ENCODE measurements at places on chromosomes 16 and 17.

GRCh38 chr16:86604436-86605193 is 26.3 kb downstream of the FOXL1 start:
- H3K4me1 ChIP-seq = no peaks in the 10 kb centered on the region
- no peak for DNase-seq
- no peak overlapping the region for H3K27ac ChIP-seq
- no peaks in the 10 kb centered on the region for H3K27me3 ChIP-seq

DNA sequence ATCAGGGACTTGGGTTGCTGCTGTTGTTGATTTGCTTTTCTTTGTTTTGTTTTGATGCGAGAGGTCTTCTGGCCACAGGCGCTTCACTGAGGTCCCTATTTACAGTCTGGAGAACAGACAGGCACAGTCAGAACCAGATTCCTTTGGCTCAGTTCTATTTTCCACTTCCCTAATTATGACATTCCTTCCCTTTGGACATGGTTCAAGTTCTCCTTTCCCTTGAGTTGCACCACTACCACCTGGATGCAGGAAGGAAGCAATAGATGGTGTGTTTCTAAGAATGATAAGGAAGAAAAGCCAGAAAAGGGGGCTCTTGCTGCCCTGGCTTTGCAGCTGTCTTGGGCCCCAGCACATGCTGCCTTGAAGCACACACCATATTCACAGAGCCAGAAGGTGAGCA is 160.6 kb downstream of the MAF start:
- no peaks in the 10 kb centered on the region for H3K27me3 ChIP-seq
- H3K27ac ChIP-seq = no peak overlapping the region
- no peaks in the 10 kb centered on the region for H3K36me3 ChIP-seq
- no peak for DNase-seq
- H3K4me3 ChIP-seq = no peak overlapping the region
- H3K4me1 ChIP-seq = peaks cover 11% of the 10 kb centered on the region

GRCh38 chr16:25838724-25839186 is 147.0 kb downstream of the HS3ST4 start:
- no peak overlapping the region for H3K27ac ChIP-seq

DNA sequence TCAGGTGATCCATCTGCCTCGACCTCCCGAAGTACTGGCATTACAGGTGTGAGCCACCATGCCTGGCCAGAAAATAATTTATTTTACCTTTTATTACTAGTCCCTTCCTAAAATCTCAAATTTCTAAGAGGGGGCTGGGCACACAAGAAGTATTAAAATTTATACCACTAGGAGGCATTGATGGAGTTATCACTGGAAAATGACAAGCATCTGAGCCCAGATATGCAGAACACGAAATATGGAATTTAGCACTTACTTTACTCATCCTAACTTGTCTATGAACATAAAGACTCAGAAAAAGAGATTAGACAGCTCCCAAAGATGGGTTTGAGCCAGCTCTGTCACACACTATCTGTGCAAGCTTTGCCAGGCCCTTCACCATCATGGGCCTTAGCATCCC is 46.4 kb downstream of the STAT5A start:
- peaks cover 5% of the 10 kb centered on the region for H3K4me1 ChIP-seq
- peaks cover 89% of the 10 kb centered on the region for H3K36me3 ChIP-seq
- no peak for DNase-seq
- H3K27me3 ChIP-seq = no peaks in the 10 kb centered on the region
- H3K4me3 ChIP-seq = no peak overlapping the region
- H3K27ac ChIP-seq = no peak overlapping the region

GRCh38 chr17:51493206-51493605 is 232.9 kb downstream of the UTP18 start:
- peaks cover 4% of the 10 kb centered on the region for H3K36me3 ChIP-seq
- no peaks in the 10 kb centered on the region for H3K4me1 ChIP-seq
- no peak overlapping the region for H3K27ac ChIP-seq
- peaks cover 25% of the 10 kb centered on the region for H3K27me3 ChIP-seq
- no peak for DNase-seq

DNA sequence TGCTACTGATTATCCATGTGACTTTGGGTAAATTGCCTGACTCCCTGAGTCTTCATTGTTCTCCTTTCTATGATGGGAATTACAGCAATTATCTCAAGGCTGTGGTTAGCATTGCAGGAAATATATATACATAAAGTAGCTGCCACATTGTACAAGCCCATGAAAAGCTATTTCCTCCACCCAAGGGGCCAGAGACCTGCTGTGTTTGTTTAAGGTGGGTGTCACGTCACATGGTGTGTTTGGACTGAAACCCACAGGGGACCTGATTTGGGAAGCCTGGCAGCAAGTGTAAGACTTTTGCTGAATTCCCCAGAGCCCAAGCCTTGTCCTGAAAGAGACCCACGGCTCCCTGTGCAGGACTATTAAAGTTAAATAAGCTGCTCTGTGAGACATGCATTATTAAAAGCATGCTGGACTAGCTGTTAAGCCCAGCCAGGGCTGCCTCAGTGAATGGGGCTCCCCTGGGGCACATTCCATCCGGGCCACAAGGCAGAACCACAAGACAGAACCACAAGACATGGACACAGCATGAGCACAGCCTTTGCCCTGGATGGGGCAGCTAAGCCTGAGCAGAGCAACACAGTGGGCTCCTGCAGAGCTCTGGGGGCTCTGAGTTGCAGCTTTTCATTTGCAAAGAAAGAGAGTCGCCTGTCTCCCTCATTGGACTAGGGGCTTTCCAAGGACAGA is 148.9 kb downstream of the SPACA3 start:
- no peaks in the 10 kb centered on the region for H3K36me3 ChIP-seq
- peaks cover 41% of the 10 kb centered on the region for H3K27me3 ChIP-seq
- no peak for DNase-seq
- no peaks in the 10 kb centered on the region for H3K4me1 ChIP-seq

DNA sequence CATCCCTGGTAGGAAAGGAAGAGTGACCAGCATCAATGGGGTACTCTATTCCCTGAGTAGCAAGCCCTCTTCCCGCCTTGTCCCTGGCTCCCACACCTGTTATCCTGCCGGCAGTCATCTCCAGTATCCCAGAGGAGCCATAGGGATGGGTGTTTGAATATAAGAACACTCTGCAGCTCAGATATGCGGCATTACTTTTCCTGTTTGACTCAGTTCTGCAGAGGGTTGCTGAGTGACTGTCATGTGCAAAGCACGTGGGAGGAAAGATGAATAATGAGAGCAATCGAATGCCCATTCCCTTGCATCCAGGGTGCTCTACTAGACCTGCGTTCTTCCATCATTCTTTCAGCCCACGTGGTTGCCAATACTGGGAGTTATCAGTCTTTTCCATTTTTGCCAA is 115.1 kb downstream of the PRKCB start:
- no peak for DNase-seq
- H3K27me3 ChIP-seq = peaks cover 40% of the 10 kb centered on the region
- H3K4me3 ChIP-seq = no peak overlapping the region
- H3K4me1 ChIP-seq = no peaks in the 10 kb centered on the region
- no peaks in the 10 kb centered on the region for H3K36me3 ChIP-seq
- no peak overlapping the region for H3K27ac ChIP-seq

- no peaks in the 10 kb centered on the region for H3K36me3 ChIP-seq
- DNase-seq = no peak
- H3K4me1 ChIP-seq = peaks cover 19% of the 10 kb centered on the region
- H3K27ac ChIP-seq = no peak overlapping the region
Measured at GRCh38 chr16:27428026-27428785, 26.2 kb downstream of the IL21R start.

- DNase-seq = no peak
- peaks cover under 1% of the 10 kb centered on the region for H3K4me1 ChIP-seq
- H3K36me3 ChIP-seq = no peaks in the 10 kb centered on the region
- H3K27me3 ChIP-seq = peaks cover 43% of the 10 kb centered on the region
Measured at GRCh38 chr17:58326609-58327362, 1.8 kb downstream of the TSPOAP1 start.

DNA sequence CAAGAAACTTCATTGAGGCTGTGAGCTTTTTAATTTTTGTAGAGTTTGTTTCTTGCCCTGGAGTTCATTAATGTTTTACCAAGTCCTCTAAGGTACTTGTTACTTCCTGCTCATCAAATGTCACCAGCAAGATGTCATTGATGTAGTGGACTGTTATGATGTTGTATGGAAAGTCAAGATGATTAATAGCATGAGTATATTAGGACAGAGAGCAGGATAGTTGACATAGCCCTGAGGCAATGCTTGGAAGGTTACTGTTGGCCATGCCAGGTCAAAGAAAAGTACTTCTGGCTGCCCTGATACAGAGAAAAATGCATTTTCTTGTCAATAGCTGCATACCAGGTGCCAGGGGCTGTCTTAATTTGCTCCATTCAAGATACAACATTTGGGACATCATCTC is 6.7 kb downstream of the KRTAP1-5 start:
- H3K4me1 ChIP-seq = no peaks in the 10 kb centered on the region
- H3K27me3 ChIP-seq = no peaks in the 10 kb centered on the region

- no peak overlapping the region for H3K4me3 ChIP-seq
- H3K27ac ChIP-seq = peak overlapping the region; percentile 21
- H3K27me3 ChIP-seq = no peaks in the 10 kb centered on the region
- no peak for DNase-seq
- peaks cover 10% of the 10 kb centered on the region for H3K4me1 ChIP-seq
Measured at GRCh38 chr17:56896968-56897359, 16.9 kb downstream of the TRIM25 start.

DNA sequence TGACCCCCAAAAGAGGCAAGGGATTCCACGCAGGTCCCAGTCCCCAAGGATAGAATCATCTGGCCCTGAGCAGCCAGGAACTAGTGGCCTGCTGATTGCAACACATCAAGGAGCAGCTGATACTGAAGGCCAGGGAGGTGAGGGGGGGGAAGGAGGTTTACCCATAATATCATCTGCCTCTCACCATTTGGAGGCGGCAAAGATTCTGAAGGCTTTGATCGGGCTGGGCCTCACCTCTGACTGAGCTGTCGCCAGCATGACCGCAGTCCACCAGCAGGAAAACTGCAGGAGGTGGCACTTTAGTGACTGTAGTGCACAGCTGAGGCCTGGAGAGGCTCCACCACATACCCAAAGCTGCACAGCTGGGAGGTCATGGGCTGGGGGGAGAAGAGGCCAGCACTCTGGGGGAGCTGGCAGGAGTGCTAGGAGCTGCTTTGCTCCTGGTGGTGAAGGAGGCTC is 20.5 kb upstream of the ITGA3 start:
- DNase-seq = no peak
- no peaks in the 10 kb centered on the region for H3K27me3 ChIP-seq
- no peak overlapping the region for H3K4me3 ChIP-seq
- H3K36me3 ChIP-seq = no peaks in the 10 kb centered on the region
- no peak overlapping the region for H3K27ac ChIP-seq

GRCh38 chr16:569445-570254 is at the start of gene PIGQ:
Gene PIGQ, plus strand, starts transcription at chr16:569968. Its CDS starts 4,107 bp downstream, at chr16:574075.
- peak within 1 kb of the TSS; percentile 82 for H3K27ac ChIP-seq
- H3K27me3 ChIP-seq = no peaks in the 10 kb centered on the region
- peaks cover 8% of the 10 kb centered on the region for H3K4me1 ChIP-seq
- H3K36me3 ChIP-seq = peaks cover 2% of the 10 kb centered on the region

- no peaks in the 10 kb centered on the region for H3K36me3 ChIP-seq
- no peak overlapping the region for H3K4me3 ChIP-seq
- DNase-seq = no peak
- no peaks in the 10 kb centered on the region for H3K4me1 ChIP-seq
- H3K27ac ChIP-seq = no peak overlapping the region
Measured at GRCh38 chr17:71726341-71726740, 394.5 kb upstream of the SOX9 start.

- DNase-seq = no peak
- no peak overlapping the region for H3K27ac ChIP-seq
- no peaks in the 10 kb centered on the region for H3K36me3 ChIP-seq
- H3K4me1 ChIP-seq = no peaks in the 10 kb centered on the region
- no peaks in the 10 kb centered on the region for H3K27me3 ChIP-seq
Measured at GRCh38 chr16:52283018-52283417, 263.9 kb downstream of the TOX3 start.

DNA sequence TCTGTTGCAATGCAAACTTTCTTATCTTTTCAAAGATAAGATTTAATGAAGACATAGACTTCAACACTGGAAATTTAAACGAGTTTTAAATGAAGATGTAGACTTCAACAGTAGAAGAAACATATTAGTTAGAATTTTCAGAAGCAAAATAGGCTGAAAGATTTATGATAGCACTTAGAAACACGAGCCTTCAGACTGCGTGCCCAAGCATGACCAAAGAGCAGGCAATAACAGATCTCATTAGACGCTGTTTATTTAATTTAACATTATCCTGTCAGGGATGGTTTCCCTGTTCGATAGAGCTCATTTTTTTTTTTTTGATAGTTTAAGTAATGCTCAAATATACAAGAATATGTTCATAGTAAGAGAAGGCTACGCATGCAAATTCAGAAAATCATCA is 604.7 kb upstream of the SOX9 start:
- no peak overlapping the region for H3K4me3 ChIP-seq
- peaks cover 6% of the 10 kb centered on the region for H3K4me1 ChIP-seq
- no peaks in the 10 kb centered on the region for H3K36me3 ChIP-seq
- H3K27me3 ChIP-seq = no peaks in the 10 kb centered on the region
- H3K27ac ChIP-seq = no peak overlapping the region
- DNase-seq = no peak

- H3K27me3 ChIP-seq = no peaks in the 10 kb centered on the region
- H3K27ac ChIP-seq = no peak overlapping the region
- H3K4me3 ChIP-seq = no peak overlapping the region
- peaks cover 17% of the 10 kb centered on the region for H3K4me1 ChIP-seq
Measured at GRCh38 chr16:51426276-51426675, 275.2 kb upstream of the SALL1 start.

DNA sequence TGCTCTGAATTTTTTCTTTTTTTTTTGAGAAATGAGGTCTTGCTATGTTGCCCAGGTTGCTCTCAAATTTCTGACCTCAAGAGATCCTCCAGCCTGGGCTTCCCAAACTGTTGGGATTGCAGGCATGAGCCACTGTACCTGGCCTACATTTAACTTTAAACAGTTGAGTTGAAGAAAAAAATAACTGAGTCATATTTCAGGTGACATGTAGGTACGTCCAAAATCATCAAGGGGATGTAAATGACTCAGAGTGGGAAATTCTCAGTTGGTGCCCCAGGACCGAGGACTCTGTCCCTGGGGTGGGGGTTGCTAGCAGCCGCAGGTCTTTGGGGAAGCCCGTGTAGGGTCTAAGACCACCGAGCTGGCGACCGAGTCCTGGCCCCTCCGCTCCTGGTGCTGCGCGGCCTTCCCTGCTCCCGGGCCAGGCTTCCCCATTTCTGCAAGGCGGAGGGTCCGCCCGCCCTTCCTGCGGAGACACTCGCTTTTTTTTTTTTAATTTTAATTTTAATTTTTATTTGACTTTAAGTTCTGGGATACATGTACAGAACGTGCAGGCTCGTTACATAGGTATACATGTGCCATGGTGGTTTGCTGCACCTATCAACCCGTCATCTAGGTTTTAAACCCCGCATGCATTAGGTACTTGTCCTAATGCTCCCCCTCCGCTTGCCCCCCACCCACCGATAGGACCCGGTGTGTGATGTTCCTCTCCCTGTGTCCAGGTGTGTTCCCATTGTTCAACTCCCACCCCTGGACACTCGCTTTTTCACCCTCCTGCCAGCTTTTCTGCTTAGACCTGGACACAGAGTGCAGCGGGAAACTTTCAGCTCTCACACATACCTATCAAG is 12.7 kb upstream of the N4BP1 start:
- peaks cover 6% of the 10 kb centered on the region for H3K36me3 ChIP-seq
- peak overlapping the region; percentile 71 for H3K4me3 ChIP-seq
- peaks cover 15% of the 10 kb centered on the region for H3K4me1 ChIP-seq
- peak overlapping the region; percentile 77 for H3K27ac ChIP-seq
- DNase-seq = no peak
- H3K27me3 ChIP-seq = no peaks in the 10 kb centered on the region

- H3K36me3 ChIP-seq = peaks cover 5% of the 10 kb centered on the region
- no peak overlapping the region for H3K4me3 ChIP-seq
- DNase-seq = peak; percentile 95
- H3K4me1 ChIP-seq = peaks cover 11% of the 10 kb centered on the region
- H3K27ac ChIP-seq = peak overlapping the region; percentile 23
Measured at GRCh38 chr17:39769974-39770587, 32.3 kb downstream of the GRB7 start.

All from MCF 10A (cell line).